ENCODE measurements at places on chromosomes 11 and 22.
A peak's percentile ranks its signal among the peaks of the same experiment; 100 is the strongest.

- no peak for DNase-seq
These were observed 51.8 kb downstream of the IGSF9B start for GRCh38 chr11:133904818-133905515.

- peak; percentile 33 for DNase-seq
These were observed 44.7 kb downstream of the SNX19 start for GRCh38 chr11:130871616-130872015.

DNA sequence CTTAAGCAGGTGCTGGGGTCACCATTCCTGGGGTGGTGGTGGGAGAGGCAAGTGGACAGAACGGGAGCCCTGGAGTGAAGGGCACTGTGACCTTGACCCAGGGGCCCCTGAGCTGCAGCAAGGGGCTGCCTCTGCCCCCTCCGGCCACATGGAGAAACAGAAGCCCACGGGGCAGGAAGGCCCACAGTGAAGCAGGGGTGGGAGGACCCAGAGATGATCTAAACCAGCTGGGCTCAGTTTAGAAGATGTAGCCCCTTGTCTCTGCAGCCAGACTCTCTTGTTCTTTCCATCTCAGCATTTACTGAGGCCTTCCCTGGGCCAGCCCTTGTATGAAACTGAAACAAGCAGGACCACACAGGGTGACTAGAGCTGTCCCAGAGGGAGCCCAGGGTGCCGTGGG lies 30.5 kb downstream of the WNT11 start:
- no peak for DNase-seq

GRCh38 chr22:38270091-38270992 lies 2.5 kb downstream of the TMEM184B start:
- peak; percentile 53 for DNase-seq

GRCh38 chr22:25546751-25547150 lies 17.7 kb upstream of the GRK3 start:
- no peak for DNase-seq

DNA sequence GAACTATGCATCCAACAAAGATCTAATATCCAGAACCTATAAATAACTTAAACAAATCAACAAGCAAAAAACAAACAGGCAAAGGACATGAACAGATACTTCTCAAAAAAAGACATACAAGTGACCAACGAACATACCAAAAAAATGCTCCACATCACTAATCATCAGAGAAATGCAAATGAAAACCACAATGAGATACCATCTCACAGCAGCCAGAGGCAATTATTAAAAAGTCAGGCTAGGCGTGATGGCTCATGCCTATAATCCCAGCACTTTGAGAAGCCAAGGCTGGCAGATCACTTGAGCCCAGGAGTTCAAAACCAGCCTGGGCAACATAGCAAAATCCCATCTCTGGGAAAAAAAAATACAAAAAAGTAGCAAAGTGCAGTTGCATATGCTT lies 10.7 kb downstream of the SAA4 start:
- no peak for DNase-seq

DNA sequence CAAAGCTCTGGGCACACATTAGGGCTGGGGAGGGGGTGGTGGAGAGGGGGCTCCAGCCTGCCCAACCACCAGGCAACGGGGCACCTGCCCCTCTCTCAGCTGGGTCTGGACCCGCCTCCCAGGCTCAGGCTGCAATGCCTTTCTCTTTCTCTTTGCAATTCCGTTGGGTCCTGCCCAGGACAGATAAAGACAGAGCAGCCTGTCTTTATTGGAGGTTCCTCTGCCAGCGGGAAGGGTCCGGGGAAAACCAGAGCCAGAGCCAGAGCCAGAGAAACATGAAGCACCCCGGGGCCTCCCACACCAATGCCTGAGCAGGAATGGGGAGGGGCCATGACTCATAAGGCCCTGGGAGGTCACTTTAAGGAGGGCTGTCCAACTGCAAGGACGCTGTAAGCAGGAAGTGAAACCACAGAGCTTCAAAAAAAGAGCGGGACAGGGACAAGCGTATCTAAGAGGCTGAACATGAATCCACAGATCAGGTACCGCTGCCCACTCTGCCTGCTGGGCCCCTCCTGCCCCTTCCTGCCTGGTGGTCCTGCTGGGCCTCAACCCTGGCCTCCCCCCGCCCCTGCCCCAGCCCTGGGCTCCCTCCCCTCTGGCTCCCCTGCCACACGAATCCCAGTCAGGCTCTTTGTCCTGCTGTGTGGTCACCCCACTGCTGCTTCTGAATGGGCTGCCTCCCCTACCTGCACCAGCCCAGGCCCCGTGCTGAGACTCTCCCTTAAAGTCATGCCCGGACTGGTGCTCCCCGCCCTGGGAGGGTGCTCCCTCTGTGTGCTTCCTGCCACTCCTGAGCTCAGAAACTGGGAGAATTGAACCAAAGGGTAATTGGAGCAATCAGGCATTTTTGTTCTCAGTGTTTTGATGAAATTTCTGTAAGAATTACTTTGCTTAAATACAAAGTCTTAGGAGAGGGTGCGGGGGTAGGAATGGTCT lies at the start of gene APOBEC3B:
TSS of gene APOBEC3B (plus strand) at position 356 of the 936 bp plus-strand sequence. CDS start at position 463, 107 bp downstream.
- peak; percentile 93 for DNase-seq

DNA sequence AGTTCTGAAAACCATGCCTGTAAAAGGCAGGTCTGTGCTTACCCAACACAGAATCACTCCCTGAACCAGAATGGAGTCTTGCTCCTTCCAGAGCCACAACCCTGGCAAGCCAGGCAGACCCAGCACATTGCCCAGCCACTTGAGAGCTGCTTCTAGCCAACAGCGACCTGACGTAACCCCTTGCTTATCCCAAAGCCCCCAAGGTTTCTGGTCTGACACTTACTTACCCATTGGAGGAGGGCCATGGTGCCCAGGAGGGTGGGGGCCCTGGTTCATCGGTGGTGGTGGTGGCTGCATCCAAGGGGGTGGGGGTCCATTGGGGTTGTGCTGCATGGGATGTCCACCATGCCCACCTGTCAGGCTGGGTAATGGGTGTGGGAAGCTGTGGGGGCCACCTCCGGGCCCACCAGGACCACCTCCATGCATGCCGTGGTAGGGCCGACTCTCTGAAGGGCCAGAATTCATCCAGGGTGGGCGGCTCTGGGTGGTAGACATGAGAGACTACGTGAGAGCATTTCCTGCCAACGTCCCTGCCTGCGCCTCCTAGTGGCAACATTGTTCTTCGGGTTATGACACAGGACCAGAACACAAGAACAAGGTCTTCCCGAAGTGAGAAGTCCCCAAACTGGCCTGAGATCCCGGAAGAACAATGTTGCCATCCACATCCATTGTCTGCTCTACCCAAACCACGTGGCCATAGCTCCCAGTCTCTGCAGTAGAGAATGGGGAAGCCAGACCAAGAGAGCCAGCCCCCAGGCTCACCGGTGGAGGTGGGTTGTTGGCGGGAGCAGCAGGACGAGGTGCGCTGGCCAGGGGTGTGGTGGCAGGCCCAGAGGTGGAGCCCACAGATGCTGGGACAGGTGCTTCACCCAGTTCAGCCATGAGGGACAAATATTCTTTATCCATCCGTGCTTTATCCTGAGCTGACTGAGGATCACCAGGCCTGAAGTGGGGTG lies 7.8 kb upstream of the PYGM start:
- peak; percentile 73 for DNase-seq

- no peak for DNase-seq
These were observed 141.9 kb downstream of the PKNOX2 start for GRCh38 chr11:125306476-125306875.

DNA sequence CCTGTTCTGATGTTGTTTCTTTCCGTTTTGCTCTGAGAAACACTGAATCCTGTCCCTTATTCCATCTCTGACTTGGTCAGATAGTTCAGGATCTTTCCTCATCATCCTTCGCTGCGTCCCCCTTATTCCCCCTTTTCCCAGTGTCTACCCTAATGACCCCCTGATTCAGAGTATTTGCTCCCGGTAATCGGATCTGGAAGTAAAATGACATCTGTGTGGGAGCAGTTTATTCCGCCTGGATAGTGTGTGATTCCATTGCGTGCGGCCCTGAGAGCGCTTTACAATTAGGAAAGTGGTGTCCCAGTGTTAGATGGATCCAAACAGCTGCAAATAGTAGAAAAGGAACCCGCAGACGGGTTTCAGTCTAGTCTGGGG lies 606 bp downstream of the DRG1 start:
- DNase-seq, result peak; percentile 69

GRCh38 chr11:77441426-77441825 lies 32.5 kb downstream of the PAK1 start:
- DNase-seq, result no peak

- DNase-seq, result no peak
These were observed 90.2 kb upstream of the CTSC start for GRCh38 chr11:88427719-88428118.

GRCh38 chr11:73950869-73951710 lies at the start of gene DNAJB13:
DNAJB13 (plus strand) TSS chr11:73951026; CDS start chr11:73951070, 44 bp downstream.
- DNase-seq, result peak; percentile 63

DNA sequence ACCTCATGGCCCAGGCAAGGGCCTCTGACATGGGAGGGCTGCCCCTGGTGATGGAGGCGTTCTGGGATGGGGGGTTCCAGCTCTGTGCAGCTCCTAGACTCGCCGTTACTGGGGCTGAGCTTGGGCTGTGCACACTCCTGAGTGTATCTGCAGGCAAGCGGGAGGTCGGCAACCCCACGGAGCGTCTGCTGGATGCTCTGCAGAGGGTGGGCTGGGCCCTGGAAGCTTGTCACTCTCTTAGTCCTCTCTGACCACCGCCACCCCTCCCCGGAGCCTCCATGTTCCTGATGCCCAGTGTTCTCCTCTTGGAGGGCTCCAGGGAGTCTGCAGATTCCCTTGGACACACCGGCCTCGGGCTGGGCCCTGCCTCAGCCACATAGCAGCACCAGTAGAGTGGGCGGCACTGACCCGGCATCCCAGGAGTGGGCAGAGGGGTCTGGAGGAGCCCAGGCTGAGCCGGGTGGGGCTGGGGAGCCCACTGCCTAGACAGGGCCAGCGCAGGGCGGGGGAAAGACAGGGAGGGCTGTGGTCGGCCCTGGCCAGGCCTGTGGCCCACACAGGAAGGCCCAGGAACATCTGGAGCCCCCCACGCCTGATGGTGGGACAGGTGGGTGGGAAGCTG lies 20.6 kb upstream of the MUC5B start:
- DNase-seq, result peak; percentile 45

GRCh38 chr11:84290647-84291046 lies 1004.5 kb upstream of the CCDC90B start:
- DNase-seq, result peak; percentile 74

DNA sequence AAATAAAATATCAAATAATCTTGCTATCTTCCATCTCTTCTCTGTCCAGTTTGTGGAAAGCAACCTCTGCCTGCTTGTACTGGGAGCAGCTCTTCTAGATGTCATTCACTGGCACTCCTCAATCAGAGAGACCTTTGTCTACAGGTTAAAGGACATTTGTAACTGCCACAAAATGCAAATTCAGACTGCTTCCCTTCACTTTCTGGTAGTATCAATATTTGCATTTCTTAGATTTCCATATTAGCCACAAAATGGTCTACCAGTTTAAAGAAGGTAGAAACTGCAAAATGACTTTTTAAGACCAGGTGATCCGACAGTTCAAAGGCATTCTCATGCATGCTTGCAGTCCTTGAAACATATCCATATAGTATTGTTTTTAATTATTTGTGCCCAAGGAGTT lies 51.7 kb upstream of the RCN1 start:
- no peak for DNase-seq

GRCh38 chr11:60118338-60118737 lies 29.9 kb downstream of the MS4A2 start:
- DNase-seq, result no peak

DNA sequence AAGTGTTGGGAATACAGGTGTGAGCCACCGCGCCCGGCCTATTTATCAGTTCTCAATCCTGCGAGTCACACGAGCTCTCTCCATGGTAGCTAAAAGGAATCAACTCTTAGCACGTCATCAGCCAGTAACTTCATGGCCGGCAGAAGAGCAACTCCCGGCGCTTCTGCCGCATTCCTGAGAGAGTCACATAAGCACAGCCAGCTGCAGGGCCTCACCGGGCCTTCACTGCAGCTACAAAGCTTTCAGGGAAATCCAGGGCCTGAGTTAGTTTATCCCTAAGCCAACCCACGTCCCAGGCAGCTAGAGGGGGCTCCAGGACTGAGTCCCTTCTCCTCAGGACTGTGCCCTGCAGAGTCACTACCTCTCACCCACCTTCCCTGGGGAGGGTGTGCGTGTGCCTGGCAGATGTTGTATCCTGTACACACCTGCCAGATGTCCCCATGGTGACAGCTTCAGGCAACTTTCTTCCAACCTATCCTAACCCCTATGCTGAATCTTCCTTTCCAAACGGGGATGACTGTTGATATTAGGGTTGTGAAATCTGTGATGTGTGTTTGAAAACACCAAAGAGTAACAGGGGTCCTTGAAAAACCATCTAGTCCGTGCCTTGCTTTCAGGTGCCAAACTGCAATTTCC lies 45.9 kb upstream of the ARFGAP3 start:
- DNase-seq, result no peak

DNA sequence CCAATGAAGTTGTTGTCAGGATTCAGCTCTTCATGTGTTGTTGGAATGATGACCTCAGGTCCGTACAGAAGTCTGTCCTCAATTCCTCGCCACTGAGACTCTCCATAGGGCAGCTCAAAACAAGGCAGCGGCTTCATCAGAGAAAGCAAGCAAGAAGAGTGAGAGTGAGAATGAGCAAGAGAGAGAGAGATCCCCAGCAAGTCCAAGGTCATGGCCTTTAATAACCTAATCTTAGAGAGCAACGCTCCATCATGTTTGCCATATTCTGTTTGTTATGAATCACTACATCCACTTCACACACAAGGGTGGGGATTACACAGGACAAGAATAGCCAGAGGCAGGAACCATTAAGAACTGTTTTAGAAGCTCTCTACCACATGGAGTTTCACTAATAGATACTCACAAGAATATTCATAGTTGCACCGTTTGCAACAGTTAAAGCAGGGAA lies 23.3 kb upstream of the MMP7 start:
- DNase-seq, result no peak

DNA sequence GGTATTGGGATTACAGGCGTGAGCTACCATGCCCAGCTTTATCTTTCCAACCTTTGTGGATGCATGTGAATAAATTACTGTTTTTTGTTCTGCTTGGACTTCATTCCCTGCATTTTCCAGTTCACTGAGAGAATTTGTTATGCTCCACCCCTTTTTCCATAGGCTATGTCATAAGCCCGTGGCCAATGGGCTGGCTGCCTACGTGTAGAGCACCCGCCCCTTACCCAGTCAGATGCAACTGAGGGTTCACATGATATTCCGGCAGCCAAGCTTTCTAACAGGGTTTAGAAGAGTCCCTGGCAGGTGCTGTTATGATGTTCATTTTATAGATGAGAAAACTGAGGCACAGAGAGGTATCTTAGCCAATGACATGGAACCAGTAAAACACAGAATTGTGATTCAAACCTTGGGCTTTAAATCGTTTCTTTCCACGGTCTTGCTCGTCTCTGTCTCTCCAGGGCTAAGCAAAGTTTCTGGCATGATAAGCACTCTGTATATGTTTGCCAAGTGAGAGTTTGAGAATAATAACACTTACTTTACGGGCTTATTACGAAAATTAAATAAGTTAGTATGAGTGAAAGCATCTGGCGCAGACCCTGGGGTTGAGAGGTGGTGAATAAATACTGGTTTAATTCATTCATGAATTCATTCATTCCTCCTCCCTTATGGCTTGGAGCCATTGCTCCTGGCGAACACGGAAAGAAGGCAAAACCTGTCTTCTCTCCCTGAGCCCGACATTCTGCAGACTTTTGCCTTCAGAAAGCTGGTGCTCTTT lies 42.4 kb upstream of the RASD2 start:
- no peak for DNase-seq

GRCh38 chr11:24637520-24637919 lies 140.7 kb downstream of the LUZP2 start:
- no peak for DNase-seq
